ENCODE measurements at places on chromosomes 7 and 10.

- no peak for DNase-seq
These were observed 667 bp downstream of the KLLN start for GRCh38 chr10:87862679-87863052.

DNA sequence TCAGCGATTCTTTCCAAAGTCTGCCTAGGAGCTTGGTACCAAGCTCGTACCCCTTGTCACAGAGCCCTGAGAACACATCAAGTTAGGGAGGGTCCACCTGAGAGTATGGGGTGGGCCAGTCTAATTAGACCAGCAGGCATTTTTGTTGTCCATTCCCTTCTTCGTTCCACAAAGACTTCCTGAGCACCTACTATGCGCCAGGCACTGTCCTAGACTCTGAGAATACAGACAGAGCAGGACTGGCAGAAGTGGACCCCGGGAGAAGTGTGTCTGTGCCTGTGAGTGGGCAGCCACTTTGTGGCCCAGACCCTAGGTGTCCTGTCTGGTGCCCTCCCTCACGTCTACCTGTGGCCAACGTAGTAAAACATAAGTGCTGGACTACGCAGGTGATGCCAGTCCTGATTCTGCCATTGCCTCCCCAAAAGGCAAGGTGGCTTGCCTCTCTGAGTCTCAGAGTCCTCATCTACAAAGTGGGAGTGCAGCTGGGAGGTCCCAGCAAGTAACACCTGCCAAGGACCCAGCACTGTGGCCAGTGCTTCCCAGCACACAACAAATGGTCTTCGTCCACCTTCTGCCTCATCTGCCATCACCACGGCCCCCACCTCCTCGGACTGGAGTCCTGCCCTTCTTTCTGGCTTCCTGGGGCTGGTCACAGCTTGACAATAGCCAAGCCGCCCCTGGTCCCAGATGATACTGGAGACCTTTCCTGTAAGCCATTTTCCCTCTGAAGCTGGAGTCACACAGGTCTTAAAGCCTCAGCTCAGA, 54.3 kb upstream of the DUSP5 start:
- DNase-seq, result no peak

DNA sequence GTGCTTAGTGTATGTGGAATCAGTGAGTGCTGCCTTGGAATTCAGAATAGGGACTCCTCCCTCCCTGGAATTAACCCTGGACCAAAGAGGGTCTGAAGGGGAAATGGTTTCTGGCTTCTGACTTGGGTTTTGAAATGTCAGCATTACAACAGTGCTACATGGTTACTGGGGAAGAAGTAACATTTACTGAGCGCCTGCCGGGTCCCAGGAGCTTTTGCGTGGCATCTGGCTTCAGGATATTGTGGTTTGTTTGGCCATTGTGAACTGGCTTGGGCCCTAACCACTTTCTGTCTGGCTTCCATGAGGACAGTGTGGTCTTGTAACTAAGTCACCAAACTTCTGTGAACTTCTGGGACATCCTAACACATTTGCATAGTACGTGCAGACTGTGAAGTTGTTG, 21.3 kb downstream of the TSPAN15 start:
- no peak for DNase-seq

GRCh38 chr10:93707623-93708022, 5.2 kb upstream of the FRA10AC1 start:
- peak; percentile 41 for DNase-seq

DNA sequence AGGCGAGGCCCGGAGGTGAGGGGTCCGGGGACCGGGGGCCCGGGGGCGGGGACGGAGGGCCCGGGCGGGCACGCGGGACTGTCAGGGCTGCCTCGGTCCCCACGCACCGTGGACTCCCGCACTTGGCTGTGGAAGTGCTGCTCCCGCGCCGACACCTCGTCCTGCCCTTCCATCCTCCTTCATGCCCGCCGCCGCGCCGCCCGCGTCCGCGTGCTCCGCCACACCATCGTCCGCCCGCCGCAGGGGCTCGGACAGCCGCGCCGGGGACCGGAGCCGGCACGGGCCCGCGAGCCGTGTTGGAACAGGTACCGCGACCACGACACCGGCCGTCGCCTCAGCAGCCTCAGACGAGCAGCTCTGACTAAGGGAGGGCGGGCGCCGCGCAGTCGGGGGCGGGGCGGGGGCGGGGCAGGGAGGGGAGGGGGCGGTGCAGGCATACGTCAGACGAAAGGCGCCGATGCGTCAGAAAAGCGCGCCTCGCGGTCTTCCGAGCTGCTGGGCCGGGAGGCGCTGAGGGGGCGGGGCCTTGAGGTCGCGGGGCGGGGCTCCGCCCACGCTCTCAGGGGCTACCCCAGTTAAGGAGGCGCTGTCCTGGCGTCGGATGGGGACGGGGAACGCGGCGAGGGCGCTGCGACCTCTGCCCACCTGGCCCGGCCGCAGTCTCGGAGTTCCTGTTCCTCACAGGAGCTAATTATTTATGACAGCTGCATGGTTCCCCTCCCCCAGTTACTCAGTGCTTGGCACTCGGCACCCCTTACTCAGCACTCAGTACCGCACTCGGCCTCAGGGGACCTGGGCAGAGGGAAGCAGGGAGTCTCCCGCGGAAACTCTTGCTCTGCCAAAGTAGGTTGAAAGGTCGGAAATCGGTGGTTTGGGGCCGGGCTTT, at the start of gene LMBR1:
LMBR1 (minus strand) TSS at position 363 of the 886 bp plus-strand sequence; CDS start at position 173, 190 bp downstream.
- DNase-seq, result peak; percentile 90

- DNase-seq, result no peak
These were observed 86.7 kb upstream of the ADRB1 start for GRCh38 chr10:113957013-113957412.

GRCh38 chr10:3126249-3126648, 46.3 kb downstream of the PITRM1 start:
- DNase-seq, result no peak

DNA sequence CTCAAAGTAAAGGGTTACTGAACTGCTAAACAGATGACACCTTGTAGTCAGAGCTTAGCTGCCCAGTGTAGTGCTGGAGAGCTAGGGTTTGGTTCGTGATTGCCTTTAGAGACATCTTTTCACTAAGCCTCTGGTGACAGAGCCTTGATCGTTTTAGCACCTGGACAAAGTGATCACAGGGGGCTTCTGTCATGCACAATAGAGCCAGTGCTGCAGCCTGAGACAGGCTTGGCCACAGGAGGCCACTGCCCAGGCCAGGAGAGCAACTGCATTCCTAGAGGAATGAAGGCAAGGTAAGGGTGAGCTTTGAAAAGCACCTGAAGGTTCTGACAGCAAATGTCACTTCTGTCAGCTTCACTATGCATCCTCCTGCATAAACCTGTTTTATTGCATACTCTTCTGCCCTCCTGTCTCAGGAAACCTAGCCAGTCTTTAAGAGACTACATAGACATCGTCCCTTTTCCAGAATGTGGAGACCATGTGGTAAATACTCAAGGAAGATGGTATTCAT, 122.9 kb downstream of the NPY start:
- no peak for DNase-seq

- DNase-seq, result no peak
These were observed 27.3 kb upstream of the LIMK1 start for GRCh38 chr7:74056096-74056915.

DNA sequence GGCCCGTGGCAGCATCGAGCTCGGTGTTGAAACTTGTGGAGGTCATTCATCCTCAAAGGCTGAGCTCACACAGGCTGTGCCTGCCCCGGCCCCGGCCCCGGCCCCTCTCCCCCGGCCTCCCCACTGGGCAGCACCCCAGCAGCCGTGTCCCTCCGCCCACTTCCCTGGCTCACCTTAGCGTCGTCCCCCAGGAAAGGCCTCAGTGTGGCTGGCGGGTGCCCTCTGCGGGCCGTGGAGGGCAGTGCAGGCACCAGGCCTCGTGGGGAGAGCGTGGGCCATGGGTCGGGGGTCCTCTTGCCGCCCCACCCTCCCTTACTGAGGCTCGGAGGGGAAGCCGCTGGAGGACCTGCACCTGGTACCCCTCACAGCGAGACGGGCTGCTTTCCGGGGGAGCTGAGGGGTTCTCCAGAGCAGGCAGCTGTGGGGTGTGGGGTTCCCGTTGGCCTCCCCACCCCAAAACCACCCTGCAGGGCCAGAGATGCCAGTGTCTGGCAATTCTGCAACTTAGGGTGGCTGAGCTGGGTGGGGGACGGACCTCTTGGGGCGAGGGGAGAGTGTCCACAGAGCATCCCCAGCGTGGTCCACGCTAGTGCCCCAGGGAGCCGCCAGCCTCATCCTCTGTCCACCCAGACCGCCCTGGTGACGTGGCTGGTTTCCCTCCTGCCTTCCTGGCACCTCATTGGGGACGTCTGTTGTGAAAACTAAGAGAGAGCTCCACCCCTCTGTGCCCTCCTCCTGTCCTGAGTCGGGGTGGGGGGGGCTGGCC, 44.2 kb upstream of the DPYSL4 start:
- peak; percentile 12 for DNase-seq

GRCh38 chr10:114932945-114933344, 5.0 kb upstream of the TRUB1 start:
- DNase-seq, result no peak

- no peak for DNase-seq
These were observed 17.8 kb downstream of the HNRNPA2B1 start for GRCh38 chr7:26182706-26183105.
